ENCODE measurements at places on chromosomes 6 and 20.

- no peak for DNase-seq
These were observed 137.8 kb downstream of the CENPW start for GRCh38 chr6:126477678-126478077.

- DNase-seq, result no peak
These were observed 57.5 kb downstream of the MKKS start for GRCh38 chr20:10376270-10377075.

GRCh38 chr6:33114406-33114805, 38.6 kb downstream of the HLA-DPB1 start:
- DNase-seq, result no peak

GRCh38 chr6:18586133-18586532, 199.0 kb downstream of the RNF144B start:
- no peak for DNase-seq

DNA sequence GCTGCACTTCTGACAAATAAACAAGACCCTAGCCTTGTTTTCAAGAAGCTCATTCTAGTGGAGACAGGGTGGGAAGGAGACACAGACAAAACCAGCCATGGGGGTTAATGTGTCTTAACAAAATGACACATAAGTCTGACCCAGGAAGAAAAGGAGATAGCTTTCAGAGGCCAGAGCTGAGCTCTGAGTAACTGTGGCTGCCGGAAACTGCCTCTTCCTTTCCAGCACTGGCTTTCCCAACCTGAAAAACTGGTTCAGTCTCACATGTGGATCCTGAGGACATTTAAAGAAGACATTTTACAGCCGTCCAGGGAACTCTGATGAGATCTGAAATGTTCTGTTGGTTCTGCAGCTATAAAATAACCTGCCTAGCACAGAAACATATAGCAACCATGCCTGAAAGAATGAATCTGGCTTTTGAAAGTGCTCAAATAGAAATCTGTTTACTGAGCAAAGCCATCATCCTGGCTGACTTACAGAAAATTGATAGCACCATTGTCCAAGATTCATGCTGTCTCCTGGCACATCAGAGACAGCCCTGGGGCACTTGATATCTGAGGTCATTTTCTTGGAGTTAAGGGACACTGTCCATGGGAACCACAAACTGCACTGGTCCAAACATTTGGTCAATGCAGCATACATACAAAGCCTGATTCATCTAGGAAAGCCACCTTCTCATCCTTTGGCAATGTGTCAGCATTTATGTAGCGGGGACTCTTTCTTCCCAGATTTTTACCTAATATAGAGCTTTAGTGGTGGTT, 83.2 kb upstream of the PAX1 start:
- DNase-seq, result peak; percentile 46
